ENCODE measurements at places on chromosomes 13 and 19. TPM values are rescaled to one million over a fixed set of nuclear protein-coding genes. Genes with fewer than 3 reads are reported as not detected.
A peak's percentile ranks its signal among the peaks of the same experiment; 100 is the strongest.

Gene POU2F2
- 65.8 TPM for total RNA-seq

Gene PIN1
- total RNA-seq = 86.4 TPM

- no peaks in the 10 kb centered on the region for H3K4me1 ChIP-seq
- H3K4me3 ChIP-seq = no peak overlapping the region
- no peaks in the 10 kb centered on the region for H3K27me3 ChIP-seq
- no peak for DNase-seq
- H3K36me3 ChIP-seq = no peaks in the 10 kb centered on the region
These were observed 2857.0 kb upstream of the PCDH20 start for GRCh38 chr13:64272681-64273080.

DNA sequence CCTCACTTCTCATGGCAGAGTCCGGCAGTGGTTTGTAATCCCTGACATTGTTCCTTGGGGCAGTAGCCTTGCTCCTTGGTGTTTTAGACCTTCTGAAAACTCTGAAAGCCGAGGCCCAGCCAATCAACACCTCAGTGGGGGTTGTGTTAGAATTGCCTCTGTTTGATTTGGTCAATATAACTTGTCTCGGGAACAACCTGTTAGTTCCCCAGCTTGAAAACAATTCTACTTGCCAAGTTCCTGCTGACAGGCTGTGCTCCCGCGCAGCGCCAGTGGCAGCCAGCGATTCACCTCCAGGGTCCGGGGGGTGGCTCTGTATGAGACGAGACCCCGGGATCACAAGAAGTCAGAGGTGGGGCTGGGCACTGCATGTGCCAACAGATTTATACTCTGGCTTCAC is 81.4 kb upstream of the MEDAG start:
- H3K4me3 ChIP-seq = no peak overlapping the region
- H3K36me3 ChIP-seq = no peaks in the 10 kb centered on the region
- no peak overlapping the region for H3K27ac ChIP-seq
- no peaks in the 10 kb centered on the region for H3K4me1 ChIP-seq
- no peaks in the 10 kb centered on the region for H3K27me3 ChIP-seq

Gene ATP8A2
- total RNA-seq = 0.51 TPM

Gene TDRD12
- 0.18 TPM for total RNA-seq

Gene FSD1
- 39.1 TPM for total RNA-seq

DNA sequence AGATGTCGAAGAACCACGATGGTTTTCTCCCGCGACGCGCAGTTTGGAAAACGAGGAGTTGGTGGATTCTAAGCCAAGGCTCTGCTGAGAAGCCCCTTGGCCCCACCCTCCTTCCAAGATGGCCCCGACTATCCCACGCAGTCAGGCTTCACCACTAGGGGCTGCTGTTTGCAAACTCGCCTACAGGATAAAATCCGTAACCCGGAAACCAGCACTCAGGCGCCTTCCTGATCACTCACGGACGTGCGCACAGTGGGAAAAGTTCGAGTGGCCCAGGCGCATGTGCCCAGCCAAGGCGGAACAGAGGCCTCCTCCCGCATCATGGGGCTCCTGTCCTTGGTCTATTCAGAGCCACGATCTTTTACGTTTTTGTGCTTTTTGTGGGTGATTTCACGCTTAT is 19.2 kb upstream of the UQCR11 start:
- DNase-seq = peak; percentile 18
- no peak overlapping the region for H3K27ac ChIP-seq
- H3K4me1 ChIP-seq = no peaks in the 10 kb centered on the region
- H3K36me3 ChIP-seq = peaks cover 9% of the 10 kb centered on the region

GRCh38 chr13:41919031-41919740 is 41.7 kb downstream of the VWA8 start:
- peak overlapping the region; percentile 16 for H3K27ac ChIP-seq
- H3K27me3 ChIP-seq = no peaks in the 10 kb centered on the region
- H3K4me1 ChIP-seq = peaks cover 58% of the 10 kb centered on the region
- no peak for DNase-seq

DNA sequence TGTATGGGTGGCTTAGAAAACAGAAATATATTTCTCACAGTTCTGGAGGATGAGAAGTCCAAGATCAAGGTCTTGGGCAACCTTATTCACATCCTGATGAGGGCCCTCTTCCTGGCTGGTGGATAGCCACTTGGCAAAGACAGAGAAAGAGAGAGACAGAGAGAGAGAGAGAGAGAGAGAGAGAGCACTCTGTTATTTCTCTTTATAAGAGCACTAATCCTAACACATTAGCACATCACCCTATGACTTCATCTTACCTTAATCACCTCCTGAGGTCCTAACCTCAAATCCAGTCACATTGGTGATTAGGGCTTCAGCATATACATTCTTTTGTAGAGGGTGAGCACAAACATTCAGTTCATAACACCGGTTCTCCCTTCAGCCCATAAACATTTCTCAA is 430.3 kb downstream of the EFNB2 start:
- no peak overlapping the region for H3K27ac ChIP-seq
- no peaks in the 10 kb centered on the region for H3K4me1 ChIP-seq
- no peaks in the 10 kb centered on the region for H3K36me3 ChIP-seq
- DNase-seq = no peak
- no peak overlapping the region for H3K4me3 ChIP-seq
- H3K27me3 ChIP-seq = no peaks in the 10 kb centered on the region

GRCh38 chr19:33627526-33627925 is 5.8 kb downstream of the CHST8 start:
- H3K27ac ChIP-seq = no peak overlapping the region
- H3K4me1 ChIP-seq = no peaks in the 10 kb centered on the region
- no peak overlapping the region for H3K4me3 ChIP-seq

Gene ZNF554
- 1.8 TPM for total RNA-seq

DNA sequence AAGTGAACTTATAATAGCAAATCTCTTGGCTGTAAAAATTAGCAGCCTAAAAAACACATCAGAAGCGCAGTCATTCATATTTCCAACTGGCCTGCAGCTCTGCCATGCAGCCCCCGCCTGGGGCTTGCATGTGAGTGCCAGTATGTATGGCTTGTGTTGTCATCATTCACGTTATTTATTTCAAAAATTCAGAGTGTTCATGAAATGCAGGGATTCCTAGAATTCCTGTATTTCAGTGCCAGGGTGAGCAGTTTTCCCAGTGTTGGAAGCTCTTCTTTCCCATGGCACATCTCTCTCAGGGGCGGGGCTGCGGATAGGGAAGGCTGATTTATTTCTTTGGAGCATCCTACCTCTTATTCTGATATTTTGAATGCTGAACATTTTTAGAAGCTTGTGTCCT is 234.6 kb downstream of the FGF9 start:
- DNase-seq = no peak
- H3K27me3 ChIP-seq = no peaks in the 10 kb centered on the region
- no peaks in the 10 kb centered on the region for H3K36me3 ChIP-seq
- no peak overlapping the region for H3K4me3 ChIP-seq
- H3K27ac ChIP-seq = no peak overlapping the region

DNA sequence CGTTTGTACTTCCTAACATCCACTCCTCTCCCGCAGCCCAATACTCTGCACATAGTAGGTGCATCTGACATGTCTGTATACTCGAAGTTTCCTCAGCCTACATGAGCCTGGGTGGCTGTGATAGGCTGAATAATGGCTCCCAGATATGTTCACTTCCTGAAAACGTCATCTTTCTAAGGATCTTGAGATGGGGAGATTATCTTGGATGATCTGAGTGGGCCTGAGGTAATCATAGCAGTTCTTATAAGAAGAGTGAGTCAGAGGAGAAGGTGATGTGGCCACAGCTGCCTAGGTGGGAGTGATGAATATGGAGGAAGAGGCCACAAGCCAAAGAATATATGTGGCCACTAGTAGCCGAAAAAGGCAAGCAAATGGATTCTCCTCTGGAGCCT is 84.2 kb downstream of the AKAP11 start:
- DNase-seq = no peak
- H3K4me3 ChIP-seq = peak overlapping the region; percentile 49
- peaks cover 56% of the 10 kb centered on the region for H3K4me1 ChIP-seq
- H3K36me3 ChIP-seq = peaks cover 9% of the 10 kb centered on the region
- peak overlapping the region; percentile 99 for H3K27ac ChIP-seq
- peaks cover 1% of the 10 kb centered on the region for H3K27me3 ChIP-seq

Gene ATCAY
- total RNA-seq = not detected

GRCh38 chr19:13100841-13101589 is 1.6 kb downstream of the LYL1 start:
- H3K27me3 ChIP-seq = peaks cover 15% of the 10 kb centered on the region
- H3K27ac ChIP-seq = no peak overlapping the region
- peak overlapping the region; percentile 66 for H3K4me3 ChIP-seq

Gene ZIK1
- 3.9 TPM for total RNA-seq

DNA sequence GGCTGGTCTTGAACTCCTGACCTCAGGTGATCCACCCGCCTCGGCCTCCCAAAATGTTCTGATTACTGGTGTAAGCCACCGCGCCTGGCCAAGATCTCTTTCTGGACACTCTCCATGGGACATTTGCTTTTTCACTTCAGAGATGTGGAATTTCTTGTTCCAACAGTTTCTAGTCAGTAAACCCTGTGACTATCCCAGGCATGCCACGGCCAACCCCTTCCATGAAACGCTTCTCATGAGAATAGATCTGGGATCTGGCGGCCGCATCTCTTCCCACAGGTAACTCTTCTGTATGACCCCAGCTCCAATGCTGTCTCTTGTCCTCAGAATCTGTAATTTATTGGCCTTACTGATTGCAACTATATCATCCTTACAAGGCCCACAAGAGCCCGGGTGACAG is 16.2 kb downstream of the PLPP2 start:
- no peak overlapping the region for H3K4me3 ChIP-seq
- H3K27me3 ChIP-seq = peaks cover 24% of the 10 kb centered on the region

DNA sequence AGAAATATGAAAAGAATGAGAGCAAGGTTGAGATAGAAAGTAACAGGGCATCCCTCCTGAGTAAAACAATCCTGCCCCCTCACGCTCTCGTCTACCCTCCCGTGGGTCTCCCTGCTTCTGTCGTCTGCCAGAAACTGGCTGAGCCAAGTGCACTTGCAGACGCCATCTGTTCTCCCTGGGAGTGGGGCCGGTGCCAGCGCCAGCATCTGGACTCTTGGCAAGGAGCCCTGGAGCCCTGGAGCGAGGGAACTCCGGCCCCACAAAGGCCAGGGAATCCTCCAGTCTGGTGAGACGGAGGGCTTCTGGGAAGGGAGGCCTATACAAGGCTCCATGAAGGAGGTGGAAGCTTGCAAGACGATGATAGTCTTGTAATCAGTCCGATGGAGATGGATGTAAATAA is 2.3 kb upstream of the TMEM91 start:
- no peak overlapping the region for H3K27ac ChIP-seq
- H3K4me3 ChIP-seq = no peak overlapping the region
- no peak for DNase-seq
- peaks cover 6% of the 10 kb centered on the region for H3K36me3 ChIP-seq
- peaks cover 2% of the 10 kb centered on the region for H3K27me3 ChIP-seq

- no peaks in the 10 kb centered on the region for H3K27me3 ChIP-seq
- DNase-seq = no peak
- peaks cover 22% of the 10 kb centered on the region for H3K4me1 ChIP-seq
- no peaks in the 10 kb centered on the region for H3K36me3 ChIP-seq
- no peak overlapping the region for H3K4me3 ChIP-seq
- peak overlapping the region; percentile 11 for H3K27ac ChIP-seq
These were observed 71.9 kb downstream of the CDK8 start for GRCh38 chr13:26325876-26326275.

- no peak for DNase-seq
- H3K27me3 ChIP-seq = peaks cover 13% of the 10 kb centered on the region
- no peaks in the 10 kb centered on the region for H3K4me1 ChIP-seq
- no peak overlapping the region for H3K4me3 ChIP-seq
These were observed 22.0 kb downstream of the CEACAM7 start for GRCh38 chr19:41666075-41666474.

DNA sequence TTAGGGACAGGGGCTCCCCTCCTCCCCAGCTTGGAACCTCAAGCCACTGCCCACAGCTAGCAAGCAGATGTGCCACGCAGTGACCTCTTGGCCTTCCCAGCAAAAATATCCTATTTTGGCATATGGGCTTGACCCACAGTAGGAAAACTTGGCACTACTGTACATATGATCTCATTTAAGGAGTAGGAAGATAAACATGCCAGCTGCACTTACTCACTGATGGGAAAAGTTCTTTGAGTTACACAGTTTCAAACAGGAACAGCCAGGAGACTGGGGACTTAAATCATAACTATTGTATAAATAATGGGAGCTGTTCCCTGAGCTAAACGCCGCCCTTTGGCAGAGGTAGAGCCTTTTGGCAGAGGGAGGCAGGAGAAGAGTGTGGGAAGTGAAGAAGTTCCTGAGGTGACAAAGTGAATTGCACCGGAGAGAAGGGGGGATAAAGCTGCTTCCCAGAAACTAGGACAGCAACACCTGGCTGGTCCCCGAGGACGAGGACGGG is 6.1 kb downstream of the SACS start:
- DNase-seq = no peak
- no peaks in the 10 kb centered on the region for H3K4me1 ChIP-seq
- H3K4me3 ChIP-seq = no peak overlapping the region
- peaks cover 18% of the 10 kb centered on the region for H3K27me3 ChIP-seq
- H3K27ac ChIP-seq = no peak overlapping the region

DNA sequence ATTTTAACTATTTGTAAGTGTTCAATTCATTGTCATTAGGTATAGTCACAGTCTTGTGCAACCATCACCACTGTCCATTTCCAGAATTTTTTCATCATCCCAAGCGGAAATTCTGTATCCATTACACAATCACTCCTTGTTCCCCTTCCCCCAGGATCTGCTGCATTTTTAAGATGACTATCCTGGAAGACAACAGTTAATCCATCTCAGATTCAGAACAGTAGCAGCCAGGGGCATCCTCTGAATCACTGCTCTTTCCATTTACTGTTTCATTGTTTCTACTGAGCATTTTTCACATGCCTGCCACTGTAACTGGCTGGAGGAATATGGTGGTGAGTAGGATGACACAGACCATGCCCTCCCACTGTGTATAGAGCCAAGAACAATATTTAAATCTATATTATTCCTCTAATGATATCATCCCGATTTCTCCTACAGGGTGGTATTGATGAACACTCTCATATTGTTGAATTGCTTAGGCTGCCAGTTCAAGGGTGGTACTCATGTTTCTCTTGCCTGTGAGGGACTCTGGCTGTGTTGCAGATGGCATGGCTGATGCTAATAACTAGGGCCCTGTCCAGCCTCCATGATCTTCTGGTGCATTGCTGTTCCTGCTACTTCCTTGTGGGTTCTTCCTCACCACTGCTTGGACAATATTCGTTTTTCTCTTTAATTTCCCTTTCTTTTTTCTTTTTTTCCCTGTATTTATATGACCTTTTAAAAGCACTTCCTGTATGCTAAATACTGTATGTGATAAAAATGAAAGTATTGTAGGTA is 59.0 kb downstream of the WDFY2 start:
- H3K36me3 ChIP-seq = peaks cover 3% of the 10 kb centered on the region
- no peak overlapping the region for H3K4me3 ChIP-seq
- no peak overlapping the region for H3K27ac ChIP-seq
- no peaks in the 10 kb centered on the region for H3K27me3 ChIP-seq
- DNase-seq = no peak

All from activated T-helper 1 cell treated with anti-CD3 and anti-CD28 coated beads, Interleukin-12 subunit alpha, Interleukin-12 subunit beta, Interleukin-2, Interleukin-4 antibody, amounts not matched to agents 30 ng/mL and 10 ng/mL and 1 ng/mL, durations not matched to agents 14 hours and 24 hours and 36 hours (primary cell).